ENCODE measurements at places on chromosomes 5 and 9.

DNA sequence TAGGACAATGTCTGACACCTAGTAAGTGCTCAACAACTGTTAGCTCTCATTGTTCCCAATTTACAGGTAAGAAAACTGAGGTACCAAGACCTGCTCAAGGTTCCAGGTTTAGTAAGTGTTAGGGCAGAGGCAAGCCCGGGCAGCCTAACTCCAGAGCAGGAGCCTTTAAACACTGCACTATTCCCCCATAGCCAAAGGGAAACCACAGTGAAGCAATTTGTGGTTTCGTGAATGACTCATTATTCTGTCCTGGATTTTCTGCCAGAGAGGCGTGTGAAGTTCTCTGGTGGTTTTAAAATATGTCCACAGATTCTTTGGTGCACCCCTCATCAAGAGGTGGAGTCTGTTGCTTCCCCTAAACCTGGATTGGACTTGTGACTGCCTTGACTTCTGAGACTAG lies 1.0 kb upstream of the MCC start:
- DNase-seq: peak; percentile 46

- peak; percentile 44 for DNase-seq
Observed at GRCh38 chr5:83510260-83510659, 38.7 kb downstream of the VCAN start.

DNA sequence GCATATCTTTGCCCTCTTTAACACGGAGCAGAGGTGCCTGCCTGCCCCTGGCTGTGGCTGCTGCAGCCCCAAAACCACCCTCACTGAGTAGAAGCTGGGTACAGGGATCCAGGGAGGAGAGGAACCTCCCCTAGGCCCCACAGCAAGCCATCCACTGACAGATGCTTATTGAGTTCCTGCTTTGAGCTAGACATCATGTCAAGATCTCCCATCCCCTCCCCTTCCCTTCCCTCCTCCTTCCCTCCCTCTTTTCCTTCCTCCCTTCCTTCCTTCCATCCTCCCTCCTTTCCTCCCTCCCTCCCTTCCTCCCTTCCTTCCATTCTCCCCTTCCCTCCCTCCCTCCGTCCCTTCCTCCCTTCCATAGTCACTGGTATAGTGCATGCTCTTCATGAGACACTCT lies 29.3 kb downstream of the GOLGA2 start:
- no peak for DNase-seq

DNA sequence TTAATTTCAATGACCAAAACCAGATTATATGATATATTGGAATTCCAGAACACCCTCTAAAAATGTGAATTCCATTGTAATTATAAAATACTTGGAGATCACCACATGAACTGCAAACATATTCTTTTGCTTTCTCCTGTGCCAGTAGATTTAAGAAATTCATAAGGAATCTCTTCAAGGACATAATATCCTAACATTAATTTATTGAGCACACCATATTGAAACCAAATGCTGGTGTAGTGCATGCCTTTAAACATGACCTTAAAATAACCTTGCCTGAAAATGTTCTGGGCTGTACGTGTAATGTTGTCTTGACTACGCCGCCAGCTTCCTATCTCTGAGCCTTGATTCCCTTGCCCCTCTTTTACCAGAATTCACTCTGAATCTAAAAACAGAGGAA lies 205.0 kb upstream of the ACTBL2 start:
- no peak for DNase-seq

GRCh38 chr9:129834489-129835127 lies 467 bp downstream of the C9orf78 start:
- DNase-seq: no peak

DNA sequence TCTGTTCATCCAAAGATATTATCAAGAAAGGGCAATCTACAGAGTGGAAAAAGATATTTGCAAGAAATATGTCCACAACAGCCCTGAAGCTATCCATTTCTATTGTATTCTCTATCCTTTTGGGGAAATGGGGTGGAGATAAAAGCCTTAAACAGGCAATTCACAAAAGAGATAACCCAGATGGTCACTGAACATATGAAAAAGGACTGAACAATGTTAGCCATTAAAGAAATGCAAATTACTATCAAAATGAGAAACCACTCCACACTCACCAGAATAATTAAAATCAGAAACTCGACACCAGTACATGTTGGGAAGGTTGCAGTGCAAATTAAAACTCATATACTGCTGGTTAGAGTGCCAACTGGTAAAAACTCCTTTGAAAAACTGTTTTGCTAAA lies 955.2 kb upstream of the DMAC1 start:
- no peak for DNase-seq

GRCh38 chr9:137052998-137053943 lies 590 bp downstream of the ENTPD2 start:
- DNase-seq: no peak

- no peak for DNase-seq
Observed at GRCh38 chr5:543351-543750, 19.1 kb upstream of the SLC9A3 start.

GRCh38 chr9:114460513-114461199 lies 44.6 kb downstream of the WHRN start:
- DNase-seq: no peak

DNA sequence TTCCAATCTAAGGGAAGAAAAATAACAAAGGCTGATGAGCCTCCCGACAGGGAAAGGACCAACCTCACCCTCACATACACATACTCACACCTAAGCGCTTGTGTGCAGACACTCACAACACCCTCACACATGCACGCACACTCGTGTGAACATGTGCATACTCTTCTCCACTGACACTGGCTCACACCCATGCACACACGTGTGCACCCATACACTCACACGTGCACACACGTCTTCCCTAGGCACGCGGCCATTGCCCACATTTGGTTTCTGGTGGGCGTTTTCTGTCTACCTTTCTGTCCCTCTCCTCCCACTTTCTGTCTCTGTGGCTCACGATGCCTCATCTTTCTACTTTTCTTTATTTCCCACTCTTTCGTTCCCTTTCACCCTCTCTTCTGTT lies 169.7 kb upstream of the MVB12B start:
- no peak for DNase-seq

DNA sequence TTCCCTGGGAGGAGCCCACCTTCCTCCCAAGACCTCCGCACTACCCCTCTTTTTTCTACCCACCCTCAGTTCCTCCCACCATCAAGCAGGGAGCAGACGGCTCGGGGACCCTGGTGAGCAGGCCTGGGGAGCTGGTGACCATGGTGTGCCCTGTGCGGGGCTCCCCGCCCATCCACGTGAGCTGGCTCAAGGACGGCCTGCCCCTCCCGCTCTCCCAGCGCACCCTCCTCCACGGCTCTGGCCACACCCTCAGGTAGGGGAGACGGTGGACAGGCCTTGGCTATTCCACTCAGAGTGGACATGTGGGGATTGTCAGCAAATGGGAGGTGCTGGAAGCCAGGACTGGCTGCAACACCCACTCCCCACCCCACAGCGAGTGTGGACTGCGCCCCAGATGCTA lies 52.9 kb upstream of the ASS1 start:
- no peak for DNase-seq

- DNase-seq: no peak
Observed at GRCh38 chr9:33349743-33350142, 52.6 kb downstream of the AQP7 start.

DNA sequence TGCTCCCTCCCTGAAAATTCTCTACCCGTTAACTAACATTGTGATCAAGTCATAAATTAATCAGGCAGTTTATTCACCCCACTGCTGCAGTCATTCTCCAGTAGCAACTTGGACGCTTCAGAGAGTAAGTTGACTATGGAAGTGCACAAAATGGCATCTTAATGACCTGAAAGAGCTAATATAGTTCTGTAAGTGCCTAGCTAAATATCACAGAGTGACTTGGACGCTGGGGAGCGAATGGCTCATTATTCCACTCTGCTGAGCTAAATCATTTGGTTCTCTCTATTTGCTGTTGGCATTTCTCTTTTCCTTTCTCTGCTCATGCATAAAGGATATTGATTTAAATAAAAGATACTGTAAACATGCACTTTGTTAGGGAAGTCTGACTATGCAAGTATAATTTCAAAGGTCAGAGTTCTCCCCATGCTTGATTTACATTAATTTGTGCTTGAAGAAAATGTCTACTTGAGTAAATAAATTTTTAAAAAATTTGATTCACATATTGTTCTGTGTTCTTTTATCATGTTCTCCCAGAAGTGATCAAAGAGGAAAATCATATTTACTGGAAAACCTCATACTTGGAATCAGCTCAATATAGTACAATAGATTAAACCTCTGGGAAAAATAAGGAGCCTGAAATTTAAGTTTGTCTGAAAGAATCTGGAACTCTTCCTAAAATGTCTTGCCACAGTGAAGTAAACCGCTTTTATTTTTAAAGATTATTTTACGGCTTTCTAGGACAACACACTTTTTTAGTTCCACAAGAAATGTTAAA lies 169.5 kb upstream of the HAPLN1 start:
- no peak for DNase-seq

DNA sequence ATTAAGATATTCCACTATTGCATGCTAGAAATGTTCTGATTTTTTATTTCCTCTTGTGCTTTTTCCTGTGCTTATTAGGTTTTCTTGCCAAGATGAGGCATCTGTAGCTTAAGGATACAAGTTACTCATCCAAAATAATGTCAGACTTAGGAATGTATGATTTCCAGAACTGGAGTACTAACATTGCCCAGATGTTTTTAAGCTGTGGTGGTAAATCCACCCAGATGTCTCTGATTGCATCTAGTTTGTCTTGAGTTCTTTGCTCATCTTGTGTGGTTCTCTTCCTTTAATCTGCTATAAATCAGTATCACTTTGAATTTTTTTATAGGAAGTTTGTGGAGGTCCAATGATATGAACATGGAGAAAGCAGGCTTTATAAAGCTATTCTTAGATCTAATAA lies 337.5 kb upstream of the ZNF608 start:
- no peak for DNase-seq

DNA sequence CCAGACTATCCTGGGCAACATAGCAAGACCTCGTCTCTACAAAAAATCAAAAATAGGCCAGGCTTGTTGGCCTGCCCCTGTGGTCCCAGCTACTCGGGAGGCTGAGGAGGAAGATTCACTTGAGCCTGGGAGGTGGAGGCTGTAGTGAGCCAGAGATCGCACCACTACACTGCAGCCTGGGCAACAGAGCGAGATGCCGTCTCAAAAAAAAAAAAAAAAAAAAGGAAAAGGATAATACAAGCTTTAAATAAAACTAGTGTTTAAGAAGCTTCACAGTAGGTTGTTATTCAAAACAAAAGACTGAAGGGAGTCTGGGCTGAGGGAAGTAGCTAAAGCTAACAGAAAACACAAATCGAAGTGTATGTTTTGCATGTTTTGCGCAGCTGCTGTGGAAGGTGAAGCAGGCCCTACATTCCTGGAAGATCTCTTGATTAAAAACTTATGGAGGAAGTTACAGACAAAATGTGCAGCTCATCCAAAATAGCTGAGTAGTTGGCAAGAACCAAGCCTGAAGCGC lies 581 bp upstream of the C9orf40 start:
- no peak for DNase-seq

DNA sequence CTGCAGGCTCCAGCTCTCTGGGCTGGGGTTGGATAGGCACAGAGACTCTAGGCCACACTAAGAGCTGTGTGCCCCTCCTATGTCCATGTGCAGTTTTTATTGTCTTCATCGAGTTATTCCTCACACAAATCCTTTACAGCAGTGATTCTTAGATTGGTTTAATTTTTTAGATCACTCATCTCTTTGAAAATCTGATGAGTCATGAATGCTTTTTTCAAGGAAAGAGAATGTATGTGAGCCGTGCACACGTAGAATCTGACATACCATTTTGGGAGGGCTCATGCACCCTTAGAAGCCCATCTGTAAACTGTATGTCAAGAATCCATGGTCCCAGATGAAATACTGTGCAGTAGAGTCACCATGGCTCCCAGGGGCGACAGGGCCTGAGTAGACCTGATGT lies 100.7 kb upstream of the S1PR3 start:
- no peak for DNase-seq

DNA sequence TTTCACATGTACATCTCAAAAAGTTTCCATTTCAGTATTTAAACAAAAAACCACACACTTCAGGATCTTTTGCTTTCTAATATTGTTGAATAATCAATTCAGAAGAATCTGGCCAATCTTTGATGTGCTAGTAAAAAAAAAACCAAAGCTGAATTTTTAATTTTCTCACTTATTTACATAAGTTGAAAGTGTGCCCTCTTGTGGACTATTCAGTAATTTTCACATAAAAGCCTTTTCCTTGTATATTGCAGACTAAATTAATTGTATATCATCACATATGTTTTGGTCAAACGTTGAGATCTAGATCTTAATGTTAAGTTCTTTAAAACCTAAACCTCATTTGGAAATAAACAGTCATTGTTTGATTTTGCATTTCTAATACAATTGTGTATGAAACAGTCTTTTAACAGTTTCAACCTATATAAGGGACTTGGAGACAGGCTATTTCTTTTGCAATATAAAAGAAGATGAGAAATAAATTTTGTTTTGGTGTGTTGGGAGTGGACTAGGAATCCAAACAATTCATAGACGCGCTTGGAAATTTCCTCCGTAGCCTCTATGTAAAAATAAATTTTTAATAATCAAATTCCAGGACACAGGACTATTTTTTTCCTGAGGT lies 68.1 kb downstream of the NIPBL start:
- peak; percentile 70 for DNase-seq

GRCh38 chr5:125461641-125462072 lies 715.2 kb upstream of the ZNF608 start:
- no peak for DNase-seq

DNA sequence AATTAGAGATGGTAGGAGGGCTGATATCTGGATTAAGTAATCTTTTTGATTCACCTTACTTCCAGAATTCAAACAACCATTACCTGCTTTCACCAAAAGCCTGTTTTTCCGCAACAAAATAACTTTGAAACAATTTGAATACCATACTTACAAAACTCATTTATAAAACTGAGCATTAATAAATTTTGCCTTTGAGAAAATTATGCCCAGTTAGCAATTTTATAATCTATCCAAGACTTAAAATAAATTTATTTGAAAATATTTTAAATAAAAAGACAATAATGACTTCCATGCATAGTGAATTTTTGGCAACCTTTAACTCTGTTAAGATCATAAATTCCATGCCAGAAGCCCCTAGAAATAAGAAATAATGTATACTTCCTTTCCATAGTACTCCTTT lies 71.3 kb upstream of the FTMT start:
- no peak for DNase-seq

DNA sequence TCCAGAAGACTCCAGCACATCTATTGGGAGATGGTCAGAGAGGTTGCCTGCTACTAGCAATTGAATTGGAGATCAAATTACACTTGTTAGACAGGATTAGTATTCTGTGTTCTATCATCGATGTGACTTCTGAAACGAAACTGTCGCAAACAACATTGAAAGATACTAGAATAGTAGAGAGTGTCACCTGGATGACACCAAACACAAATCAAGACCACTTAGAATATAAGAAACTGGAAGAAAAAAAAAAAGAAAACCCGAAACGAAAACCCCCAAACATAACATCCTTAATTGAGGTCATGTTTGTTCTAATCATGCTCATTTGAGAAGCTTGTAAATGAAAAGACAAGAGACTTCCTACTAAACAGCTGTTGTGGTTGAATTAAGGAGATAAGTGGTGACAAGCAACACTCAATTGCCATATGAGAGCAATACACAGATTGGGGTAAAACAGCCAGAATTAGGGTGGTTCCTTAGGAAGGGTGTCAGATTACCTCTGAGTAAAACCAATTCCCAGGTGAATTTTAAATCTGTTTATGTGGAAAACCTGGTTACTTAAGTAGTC lies 97.6 kb downstream of the BASP1 start:
- DNase-seq: peak; percentile 70

GRCh38 chr5:158511454-158511853 lies 588.3 kb downstream of the EBF1 start:
- no peak for DNase-seq

- no peak for DNase-seq
Observed at GRCh38 chr9:82805027-82805426, 257.9 kb downstream of the RASEF start.
